Psoas muscle (tissue), 8 donors: ENCODE measurements at places on chromosomes 2 and 18. TPM values are rescaled to one million over a fixed set of nuclear protein-coding genes. Genes with fewer than 3 reads are reported as not detected.

Gene GCKR
- not detected for total RNA-seq

Gene REG3A
- total RNA-seq = not detected

Gene PLB1
- total RNA-seq = 0.89 TPM

Gene SERPINB3
- not detected for total RNA-seq

Gene PXDN
- total RNA-seq = 15.4 TPM

Gene IFIH1
- 1.3 TPM for total RNA-seq

Gene KLHL29
- total RNA-seq = 4.4 TPM
